ENCODE measurements at places on chromosomes 3 and 15.

DNA sequence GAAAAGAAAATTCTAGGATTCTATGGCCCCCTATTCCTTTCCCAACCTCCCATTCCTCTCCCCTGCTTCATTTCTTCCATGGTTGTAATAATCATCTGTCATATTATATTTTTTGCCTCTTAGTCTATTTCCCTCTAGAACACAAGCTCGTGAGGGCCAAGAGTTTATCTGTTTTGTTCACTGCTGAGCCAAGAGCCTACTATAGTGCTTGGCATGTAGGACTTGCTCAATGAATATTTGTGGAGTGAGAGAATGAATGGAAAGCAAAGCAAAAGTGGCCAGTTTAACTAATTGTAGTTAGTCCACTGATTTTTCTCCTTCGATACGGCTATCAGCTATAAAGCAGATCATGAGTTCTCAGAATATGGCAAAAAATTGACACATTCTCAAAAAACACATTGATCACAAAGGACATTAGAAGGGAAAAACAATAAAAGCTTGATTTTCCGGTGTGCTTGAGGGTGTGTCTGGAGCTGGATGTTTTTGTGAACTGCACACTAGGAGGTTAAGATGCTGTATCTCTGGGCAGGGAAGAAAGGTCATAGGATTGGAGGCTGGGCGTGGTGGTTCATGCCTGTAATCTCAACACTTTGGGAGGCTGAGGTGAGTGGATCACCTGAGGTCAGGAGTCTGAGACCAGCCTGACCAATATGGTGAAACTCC, 25.0 kb upstream of the CTSH start:
- no peak for DNase-seq

GRCh38 chr15:70112074-70112395, 14.3 kb upstream of the TLE3 start:
- no peak for DNase-seq

DNA sequence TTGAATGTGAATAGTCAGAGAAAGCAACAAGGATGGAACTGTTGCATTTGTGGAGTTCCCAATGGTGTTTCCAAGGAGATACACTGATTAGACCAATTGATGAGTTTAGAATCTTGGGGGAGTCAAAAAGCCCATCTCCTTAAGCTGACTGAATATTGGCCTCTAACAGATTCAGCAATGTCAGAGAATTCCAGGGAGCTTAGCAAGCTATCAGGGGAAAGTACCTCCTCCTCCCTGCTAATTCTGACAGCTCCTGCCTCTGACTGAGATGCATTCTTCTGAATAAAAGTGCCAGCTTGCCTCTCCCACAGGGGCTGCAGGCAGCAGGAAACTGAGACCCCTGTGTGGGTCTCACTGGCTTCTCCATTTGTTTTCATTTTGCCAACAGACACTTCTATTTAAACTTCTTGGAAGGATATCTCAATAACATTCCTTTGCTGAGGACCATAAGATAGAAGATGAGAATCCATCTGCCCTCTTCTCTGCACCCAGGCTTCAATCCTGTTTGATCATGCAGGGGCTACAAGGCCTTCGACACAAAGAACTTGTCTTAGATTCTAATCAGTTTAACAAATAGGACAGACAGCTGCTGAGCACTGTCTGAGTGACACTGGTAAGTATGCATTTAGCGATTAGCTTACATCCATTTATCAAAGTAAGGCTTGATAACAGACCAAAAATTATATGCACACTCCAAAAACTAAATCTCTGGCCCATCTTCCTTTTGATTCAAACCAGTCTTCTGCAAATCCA, 1080.8 kb downstream of the TUSC7 start:
- no peak for DNase-seq

DNA sequence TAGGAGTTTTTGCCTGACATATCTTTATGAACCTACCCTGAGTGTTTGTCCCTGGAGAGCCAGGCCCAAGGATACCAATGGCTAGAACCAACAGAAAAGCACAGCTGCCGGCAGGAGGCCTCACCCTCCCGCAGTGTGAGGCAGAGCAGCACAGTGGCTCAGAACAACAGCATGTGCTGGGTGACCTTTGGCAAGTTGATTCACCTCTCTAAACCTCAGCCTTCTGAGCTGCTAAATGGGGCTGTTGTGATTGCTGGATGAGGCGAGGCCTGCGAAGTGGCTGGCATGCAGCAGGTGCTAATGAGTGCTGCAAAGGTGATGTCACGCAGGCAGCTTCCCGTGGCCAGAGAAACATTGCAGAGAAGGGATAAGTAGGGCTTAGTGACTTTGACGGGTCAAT, 23.3 kb downstream of the IDH2 start:
- DNase-seq: no peak

DNA sequence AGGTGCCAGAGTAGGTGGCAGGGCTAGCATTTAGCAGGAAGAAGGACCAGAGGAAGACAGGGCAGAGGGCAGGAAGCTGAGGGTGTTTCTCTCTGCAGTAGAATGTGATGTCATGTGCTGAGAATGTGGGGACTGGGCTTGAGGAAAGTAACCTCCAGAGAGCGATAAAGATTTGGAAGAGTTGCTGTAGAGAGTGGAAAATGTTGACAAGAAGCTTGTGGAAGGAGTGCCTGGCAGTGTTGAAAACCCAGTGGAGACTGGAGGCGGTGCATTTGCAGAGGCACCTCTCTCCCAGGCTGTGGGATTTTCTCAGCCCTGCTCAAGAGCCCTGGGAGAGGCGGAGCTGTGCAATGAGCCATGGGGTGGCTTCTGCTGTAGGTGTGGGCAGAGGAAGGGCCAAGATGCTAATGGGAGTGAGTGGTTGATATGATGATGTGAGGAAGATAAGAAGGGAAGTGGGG, 54.8 kb downstream of the MESD start:
- no peak for DNase-seq

DNA sequence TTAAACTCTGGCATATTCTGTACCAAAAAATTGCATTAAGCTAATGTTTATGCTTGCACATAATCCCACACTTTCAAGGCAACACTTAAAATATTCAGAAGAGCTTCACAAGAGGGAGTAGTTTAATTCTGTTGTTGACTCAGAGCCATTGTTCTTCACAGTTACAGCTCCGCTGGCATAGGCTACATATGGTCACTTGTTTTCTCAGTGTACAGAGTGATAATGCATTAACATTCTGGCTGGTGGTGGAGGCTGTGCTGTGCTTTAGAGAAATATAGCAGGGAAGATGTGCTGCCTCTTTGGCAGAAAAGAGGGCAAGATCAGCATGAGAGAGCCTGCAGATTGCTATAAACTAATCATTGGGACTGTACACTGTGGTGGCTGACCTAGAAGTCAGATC, 13.3 kb downstream of the NLGN1 start:
- DNase-seq: no peak

- no peak for DNase-seq
These were observed 31.7 kb downstream of the GPR149 start for GRCh38 chr3:154398084-154398967.

DNA sequence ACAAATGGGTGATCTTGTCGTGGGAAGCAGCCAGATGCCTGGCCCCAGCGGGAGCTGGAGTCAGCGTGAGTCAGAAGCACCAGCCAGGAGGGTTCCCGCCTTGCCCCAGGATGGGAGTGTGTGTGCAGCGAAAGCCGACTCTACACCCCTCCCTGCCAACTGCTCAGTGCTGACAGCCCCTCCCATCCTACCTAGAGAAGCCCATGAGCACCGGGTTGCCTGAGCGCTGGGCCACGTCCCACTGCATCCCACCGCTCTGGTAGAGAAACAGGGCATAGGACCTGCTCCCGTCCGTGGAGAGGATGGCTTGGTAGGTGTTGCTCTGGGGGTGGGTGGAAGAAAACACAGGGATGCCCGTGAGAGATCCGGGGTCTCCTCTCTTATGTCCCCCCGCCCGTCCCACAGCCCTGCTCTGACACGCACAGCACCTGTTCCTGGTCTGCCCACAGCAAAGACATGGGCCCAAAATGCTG, 42.9 kb downstream of the MUC4 start:
- DNase-seq: no peak

DNA sequence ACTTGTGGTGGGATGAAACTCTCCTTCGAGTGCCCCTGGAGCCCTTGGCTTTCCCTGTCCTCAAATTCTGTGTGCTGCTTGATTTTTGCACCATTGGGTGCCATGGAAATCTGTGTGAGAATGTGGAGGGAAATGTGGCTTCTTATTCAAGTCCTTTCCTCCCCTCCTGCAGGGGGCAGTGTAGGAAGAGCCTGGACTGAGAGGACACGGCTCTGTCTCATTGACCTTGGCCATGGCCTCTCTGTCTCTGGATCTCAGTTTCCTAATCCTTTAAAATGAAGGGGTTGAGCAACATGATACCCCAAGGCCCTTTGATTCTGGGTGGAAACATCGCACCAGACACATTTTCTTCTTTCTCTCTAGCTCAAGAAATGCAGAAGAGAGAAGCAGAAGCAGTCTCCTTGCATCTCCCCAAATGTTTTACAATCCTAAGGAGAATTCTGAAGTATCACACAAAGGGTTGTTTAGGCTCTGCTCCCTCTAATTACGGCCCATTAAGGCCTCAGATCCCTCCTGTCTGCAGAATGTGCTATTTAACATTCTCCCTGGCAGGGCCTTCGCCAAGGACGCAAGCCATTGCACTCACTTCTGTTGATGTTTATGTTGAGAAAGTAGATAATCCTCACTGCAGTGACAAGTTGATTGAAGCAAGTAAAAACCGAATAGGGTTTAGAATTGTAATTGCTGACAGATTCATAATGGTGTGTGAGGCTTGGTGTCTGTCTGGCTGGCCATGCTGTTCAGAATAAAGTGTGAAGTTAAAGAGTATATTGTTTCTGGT, 169.1 kb downstream of the TPRG1 start:
- no peak for DNase-seq

- DNase-seq: no peak
These were observed 21.6 kb downstream of the MESD start for GRCh38 chr15:80967991-80968510.

GRCh38 chr3:100254168-100254777, 6.5 kb upstream of the TBC1D23 start:
- peak; percentile 28 for DNase-seq

DNA sequence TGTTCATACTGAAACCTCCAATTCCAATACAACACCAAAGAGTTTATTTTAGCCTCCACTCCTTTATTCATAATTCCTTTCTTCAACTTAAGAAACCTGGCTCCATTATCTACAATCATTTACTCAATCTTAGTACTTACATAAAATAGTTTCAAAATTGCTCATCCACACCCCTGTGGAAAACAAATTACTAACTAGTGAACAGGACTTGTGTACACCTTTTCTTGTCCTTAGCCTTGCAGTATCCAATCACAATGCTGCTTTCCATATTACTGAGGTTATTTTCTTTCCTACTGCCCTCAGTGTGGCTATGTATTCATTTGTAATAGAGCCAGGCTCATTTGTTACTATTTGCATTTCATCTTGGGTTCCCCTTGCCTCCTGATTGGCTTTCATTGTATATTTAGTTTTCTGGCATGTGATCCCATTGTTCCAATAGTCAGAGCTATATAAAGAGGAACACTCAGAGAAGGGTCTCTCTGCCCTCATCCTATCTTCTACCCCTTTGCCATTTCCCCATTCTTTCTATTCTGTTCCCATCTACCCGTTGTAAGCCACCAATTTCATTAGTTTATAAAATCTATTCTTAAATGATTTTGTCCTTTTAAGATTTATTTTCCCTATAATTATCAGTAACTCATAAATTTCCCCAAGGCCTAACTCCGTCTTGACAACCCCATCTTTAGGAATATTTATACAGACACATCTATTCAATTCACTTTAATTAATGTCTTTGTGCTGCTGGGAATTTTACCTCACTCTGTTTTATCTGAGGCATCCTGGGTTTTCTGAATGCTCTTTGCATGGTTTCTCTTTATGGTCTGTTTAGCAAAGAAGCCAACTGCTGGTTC, 67.9 kb upstream of the RBP1 start:
- DNase-seq: no peak

DNA sequence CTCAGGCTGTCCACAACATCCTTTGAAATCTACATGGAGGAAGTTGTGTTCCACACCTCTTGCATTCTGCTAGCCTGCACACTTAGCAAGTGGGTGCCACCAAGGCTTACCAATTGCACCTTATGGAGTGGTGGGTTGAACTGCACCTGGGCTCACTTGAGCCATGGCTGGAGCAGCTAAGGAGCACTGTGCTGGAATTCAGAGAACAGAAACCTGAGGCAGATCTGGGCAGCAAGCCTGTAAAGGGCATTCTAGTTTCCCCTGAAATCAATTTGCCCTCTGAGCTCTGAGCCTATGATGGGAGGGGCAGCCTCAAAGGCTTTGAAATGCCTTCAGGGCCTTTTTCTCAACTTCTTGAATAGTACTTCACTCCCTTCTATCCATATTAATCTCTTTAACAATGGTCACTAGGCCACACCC, 18.0 kb downstream of the BTLA start:
- DNase-seq: no peak

DNA sequence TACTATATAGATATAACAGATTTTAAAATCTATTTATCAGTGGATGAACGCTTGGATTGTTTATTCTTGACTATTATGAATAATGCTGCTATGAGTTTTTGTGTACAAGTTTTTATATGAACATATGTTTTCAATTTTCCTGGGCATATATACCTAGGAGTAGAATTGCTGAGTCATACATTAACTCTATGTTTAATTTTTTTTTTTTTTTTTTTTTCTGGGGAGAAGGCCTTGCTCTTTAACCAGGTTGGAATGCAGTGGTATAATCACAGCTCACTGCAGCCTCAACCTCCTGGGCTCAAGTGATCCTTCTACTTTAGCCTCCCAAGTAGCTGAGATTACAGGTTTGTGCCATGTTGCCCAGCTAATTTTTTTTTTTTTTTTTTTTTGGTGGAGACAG, 9.1 kb downstream of the CIDEC start:
- DNase-seq: no peak

GRCh38 chr3:133474817-133475216, 75.0 kb downstream of the BFSP2 start:
- no peak for DNase-seq

DNA sequence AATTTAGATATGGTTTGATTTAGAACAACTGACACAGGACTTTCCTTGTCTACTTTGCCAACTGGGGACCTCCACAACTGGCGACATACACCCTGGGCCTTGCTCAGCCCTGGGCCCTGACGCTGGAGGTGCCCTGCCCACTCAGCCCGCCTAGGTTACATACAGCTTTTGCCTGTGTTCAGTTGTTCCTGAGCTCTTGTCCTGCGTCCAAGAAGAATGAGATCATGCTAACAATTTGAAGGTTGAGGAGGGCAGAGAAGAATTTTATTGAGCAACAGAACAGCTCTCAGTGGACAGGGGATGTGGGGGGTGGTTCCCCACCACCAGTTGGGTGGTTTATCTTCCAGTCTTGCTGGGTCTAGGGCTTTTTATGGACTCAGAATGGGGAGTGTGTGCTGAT, 67.9 kb downstream of the IQCH start:
- no peak for DNase-seq

- no peak for DNase-seq
These were observed 854.4 kb downstream of the SQOR start for GRCh38 chr15:46489276-46489675.

DNA sequence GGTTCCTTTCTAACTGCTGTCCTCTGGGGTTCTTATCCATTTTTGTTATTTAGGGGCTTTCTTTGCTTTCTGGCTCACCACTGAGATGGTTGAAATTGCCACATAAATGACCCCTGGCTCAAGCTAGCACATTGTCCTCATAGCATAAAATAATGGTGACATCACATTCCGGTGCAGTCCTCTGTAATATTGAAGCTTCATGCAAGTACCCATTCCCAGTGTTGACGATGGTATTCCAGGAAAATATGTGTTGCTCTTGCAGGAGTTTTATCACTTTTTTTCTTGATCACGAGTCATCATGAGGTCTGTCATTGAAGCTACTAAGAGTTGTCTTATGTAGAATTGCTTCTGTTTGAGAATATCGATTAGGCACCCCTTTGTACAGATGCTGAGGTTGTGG, 56.1 kb downstream of the CRTC3 start:
- DNase-seq: no peak

Data from CD4-positive, alpha-beta T cell treated with Interleukin-15 for 4 hours (primary cell).